ENCODE measurements at places on chromosomes 2 and 18. TPM values are rescaled to one million over a fixed set of nuclear protein-coding genes. Genes with fewer than 3 reads are reported as not detected.

DNA sequence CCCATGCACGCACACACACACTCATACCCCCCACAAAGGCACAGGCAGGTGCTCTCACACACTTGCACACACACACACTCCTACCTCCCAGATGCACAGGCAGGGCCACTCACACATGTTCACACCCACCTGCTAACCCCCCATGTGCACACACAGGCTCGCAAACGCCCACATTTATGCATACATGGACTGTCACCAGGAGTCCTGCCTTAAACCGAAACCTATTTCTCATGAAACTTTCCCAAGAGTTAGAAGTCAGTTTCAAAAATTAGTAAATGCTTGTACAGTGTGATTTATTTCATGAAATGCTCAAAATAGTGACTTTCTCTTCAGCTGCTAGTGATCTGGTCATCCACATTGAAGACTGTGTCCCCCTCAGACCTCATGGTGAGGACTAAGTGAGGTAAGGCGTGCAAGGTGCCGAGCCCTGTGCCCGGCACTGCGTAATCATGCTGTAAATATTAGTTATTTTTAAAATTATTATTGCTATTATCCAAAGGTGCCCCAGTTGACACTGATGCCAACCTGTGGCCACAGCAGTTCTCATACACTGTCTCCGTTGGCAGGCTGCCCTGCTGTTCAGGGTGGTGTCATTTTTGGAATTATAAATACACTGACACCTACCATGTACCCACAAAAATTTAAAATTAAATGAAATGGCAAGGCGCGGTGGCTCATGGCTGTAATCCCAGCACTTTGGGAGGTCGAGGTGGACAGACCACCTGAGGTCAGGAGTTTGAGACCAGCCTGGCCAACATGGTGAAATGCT, 12.4 kb downstream of the CNNM4 start:
- no peak for DNase-seq

GRCh38 chr2:144277622-144278354, 242.1 kb downstream of the ZEB2 start:
- no peak for DNase-seq

DNA sequence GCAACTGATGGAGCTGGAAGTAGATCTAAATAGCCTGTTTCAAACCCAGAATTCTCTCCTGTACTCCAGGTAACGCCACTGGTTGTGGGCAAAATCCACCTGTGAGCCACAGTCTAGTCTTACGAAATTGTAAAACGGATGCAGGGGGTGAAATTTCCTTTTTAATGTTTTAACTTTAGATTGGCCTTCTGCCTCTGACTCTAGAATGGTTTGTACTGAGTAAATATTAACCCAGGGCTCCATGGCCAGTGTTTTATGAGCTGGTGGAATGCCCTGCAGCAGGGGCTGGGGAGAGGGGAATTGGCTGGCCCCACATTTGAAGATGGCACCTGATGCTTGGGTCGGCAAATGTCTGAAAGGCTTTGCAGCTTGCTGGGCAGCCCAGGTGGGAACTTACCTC, 156.6 kb downstream of the MYCN start:
- DNase-seq, result no peak

- DNase-seq, result no peak
These were observed 90.3 kb upstream of the CAPN13 start for GRCh38 chr2:30897539-30897938.

DNA sequence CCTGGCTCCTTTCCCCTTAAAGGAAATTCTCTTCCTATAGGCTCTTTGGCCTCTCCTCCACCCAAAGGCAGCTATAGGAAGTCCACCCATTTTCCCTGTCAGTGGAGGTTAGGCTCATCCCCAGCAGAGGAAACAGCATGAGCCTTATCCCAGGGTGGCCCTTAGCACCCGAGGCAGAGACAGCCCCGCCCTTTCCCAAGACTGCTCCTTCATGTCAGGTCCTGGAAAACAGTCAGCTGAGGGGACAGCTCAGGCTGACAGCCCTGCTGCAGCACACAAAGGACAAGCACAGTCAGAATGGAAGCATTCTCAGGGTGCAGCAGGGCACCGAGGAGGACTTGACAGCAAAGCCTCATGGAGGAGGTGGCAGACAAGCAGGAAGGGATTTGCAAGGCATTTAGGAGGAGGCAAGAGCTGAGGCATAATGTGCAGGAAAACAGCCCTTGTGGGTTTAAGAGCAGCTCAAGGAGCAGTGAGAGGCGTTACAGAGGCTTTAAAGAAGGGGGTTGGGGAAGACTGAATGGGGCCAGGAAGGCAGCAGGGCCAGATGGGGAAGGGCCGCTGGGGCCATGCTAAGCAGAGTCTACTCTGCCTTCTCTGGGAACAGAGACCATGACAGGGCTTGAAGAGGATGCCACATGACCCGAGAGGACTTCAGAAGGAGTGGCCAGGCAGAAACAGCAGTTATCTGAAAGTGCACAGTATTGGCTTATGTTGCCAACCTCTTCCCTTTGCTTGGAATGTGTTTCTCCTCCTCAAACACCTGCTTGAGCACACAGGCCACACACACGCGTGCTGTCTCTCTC, 216.6 kb downstream of the SH3BP4 start:
- DNase-seq, result no peak

- DNase-seq, result no peak
These were observed 448.1 kb upstream of the VRK2 start for GRCh38 chr2:57598551-57598950.

Gene UGT1A6
- not detected for total RNA-seq

DNA sequence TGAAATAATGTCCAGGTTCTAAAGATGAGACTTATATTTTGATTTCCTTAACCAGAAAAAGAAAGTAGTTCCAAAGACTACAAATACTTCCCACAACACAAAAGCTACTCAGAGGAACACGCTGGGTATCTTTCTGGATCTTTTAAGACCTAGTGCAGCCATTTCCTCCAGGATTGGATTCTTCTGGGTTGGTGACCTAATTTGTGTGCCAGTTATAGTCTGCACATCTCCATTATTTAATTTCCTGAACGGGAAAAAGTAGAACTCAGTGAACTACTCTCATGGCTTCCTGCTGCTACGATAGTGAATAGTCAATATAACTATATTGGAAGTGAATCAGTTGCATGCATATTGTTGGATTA, 1.5 kb downstream of the TMEM87B start:
- no peak for DNase-seq

Gene STAT4
- total RNA-seq, result 0.76 TPM

Gene PJVK
- total RNA-seq, result 0.70 TPM

- no peak for DNase-seq
These were observed 221.7 kb upstream of the SH3BP4 start for GRCh38 chr2:234730066-234730640.

- DNase-seq, result no peak
These were observed 42.4 kb downstream of the CYP27C1 start for GRCh38 chr2:127177617-127178263.

GRCh38 chr18:6024745-6025248, 129.5 kb upstream of the TMEM200C start:
- no peak for DNase-seq

- no peak for DNase-seq
These were observed 28.2 kb downstream of the TSPYL6 start for GRCh38 chr2:54227798-54228197.

- DNase-seq, result no peak
These were observed 141.6 kb upstream of the MSH6 start for GRCh38 chr2:47641366-47641765.

Gene SPATA3
- total RNA-seq, result not detected

Gene FBLN7
- total RNA-seq, result 0.54 TPM

DNA sequence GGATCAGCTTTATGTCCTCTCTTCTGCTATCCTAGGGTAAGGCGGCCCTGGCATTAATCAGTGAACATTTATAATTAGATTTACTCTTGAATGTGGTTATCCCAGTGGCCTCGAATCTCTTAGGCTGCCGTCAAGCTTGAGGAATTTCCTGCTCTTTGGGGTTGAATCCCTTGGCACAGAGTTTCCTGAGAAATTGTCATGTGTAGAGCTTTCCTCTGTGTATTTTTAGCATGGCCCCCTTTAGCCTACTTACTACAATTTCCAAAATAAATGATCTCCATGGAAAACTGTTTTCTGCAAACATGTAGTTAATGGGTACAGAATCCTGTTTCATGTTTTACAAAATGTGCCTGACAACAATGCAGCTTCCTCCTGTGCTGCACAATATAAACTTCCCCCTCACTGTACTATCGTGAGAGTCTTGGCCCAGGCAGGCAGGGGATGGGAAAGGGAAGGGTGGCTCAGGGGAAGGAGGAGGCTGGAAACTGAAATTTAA, 18.1 kb downstream of the NCAPH start:
- DNase-seq, result no peak

DNA sequence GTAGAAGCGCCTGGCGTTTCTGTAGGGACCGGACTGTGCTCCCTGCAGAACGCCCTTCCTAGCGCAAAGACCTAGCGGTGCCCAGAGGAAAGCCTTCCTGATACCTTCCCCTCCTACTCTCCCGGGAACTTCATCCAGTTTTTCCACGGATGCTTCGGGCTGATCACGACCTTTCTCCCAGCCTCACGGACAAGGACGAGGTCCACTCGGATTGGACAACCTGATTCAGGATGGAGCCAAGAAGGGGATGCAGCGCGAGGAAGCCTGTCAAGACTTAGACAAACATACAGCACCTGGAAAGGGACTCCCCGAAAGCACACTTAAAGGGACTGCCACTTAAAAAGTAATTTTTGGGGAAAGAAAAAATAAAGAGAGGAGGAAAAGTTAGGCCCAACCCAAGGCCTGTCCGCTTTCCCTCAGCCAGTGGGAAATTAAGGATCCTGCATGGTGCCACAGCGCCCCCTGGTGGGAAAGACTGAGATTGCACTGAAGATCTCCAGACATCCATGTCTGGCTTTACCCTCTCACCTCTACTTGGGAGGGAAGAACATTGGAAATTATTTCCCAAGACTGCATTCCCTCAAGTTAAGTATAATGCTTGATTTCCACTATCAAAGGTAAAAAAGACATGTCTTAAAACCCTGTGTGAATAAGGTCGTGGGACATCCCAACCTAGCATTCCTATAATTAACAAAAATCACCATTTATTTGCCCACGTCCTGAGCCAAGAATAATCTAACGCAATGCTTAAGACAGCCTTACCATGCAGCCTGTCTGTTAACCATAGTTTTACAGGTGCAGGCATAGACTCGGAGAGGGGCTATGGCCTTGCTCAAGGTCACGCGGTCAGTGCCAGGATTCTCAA, 13.4 kb upstream of the COPS8 start:
- DNase-seq, result peak; percentile 86

- DNase-seq, result no peak
These were observed 343.1 kb upstream of the LYPD1 start for GRCh38 chr2:133012847-133013734.

Gene IL36B
- not detected for total RNA-seq

- DNase-seq, result no peak
These were observed 271.5 kb upstream of the SIX2 start for GRCh38 chr2:45280794-45281193.

DNA sequence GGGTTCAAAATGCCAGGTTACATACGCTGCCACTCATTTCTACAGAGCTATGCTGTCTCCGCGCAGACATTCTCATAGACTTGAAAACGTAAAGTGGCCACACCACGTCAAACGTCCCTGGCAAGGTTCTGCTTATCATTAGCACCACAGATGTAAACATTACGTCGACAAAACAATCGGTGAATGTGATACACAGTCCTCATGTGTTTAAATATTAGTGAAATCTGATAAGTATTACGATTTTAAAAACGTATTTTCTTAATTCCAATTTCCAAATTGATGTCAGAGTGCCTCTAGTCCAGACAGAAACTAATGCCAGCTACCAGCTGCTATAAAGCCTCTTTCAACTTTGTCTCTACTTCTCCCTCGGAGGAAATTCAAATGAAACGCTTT, 1.2 kb downstream of the STK17B start:
- DNase-seq, result peak; percentile 71

DNA sequence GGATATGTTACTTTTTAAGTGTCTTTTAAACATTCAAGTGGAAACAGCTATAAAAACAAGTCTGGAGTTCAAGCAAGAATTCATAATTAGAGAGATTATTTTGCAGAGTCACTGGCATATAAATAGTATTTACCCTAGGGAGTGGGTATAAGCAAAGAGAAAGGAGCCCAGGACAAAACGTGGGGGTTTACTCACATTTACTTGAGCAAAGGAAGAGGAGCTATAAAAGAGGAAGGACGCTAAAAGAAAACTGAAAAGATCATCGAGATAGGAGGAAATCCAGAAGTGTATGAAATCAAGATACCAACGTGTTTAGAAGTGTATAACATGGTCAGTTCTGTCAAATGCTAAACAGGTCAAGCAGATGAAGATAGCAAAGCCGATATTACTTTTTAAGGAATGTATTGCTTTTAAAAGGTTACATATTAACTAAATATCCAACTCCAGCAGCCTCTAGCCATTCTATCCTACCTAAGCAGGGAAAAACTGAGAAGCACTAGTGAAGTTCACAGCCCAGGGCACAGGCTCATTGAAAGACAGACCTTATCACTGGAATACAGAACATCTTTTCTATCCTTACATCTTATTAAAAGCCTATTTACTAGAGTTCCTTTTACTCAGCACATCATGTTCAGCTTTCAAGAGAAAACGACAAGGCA, 8.6 kb downstream of the KANSL1L start:
- no peak for DNase-seq

GRCh38 chr2:232416521-232417470, 10.2 kb downstream of the ALPG start:
- peak; percentile 48 for DNase-seq

- DNase-seq, result no peak
These were observed 38.1 kb downstream of the FER1L5 start for GRCh38 chr2:96680561-96681141.

Gene OSR1
- 6.3 TPM for total RNA-seq

Gene MATN3
- 0.19 TPM for total RNA-seq

DNA sequence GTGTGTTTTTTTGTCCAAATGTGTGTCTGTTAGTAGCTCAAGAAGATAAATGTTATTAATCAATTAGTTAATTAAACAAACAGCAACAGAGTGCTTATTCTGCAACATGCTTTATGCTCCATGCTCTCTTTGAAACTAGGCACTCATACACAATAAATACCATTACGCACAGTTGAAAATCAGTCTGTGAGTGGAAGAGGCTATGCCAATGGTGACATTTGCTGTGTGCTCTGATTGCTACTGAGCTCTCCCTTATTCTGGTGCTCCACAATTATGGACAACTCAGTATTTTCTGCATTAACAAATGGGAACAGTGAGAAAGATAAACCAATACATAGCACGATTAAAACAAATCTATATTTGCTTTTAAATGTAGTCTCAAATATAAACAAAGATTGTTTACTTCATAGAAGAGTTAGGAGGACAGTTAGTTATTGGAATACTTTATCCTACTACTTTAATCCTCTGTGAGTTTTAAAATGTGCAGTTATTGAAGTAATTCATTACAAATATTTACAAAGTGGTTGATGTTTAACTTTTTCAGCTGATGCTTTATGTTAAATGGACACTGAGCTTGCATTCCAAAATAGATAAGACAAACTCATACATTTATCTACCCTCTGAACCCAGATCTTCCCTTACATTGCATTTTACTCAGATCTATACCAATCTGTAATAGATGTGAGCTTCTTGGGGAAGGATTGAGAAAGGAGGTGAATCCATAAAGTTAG, 55.3 kb downstream of the NXPH2 start:
- DNase-seq, result no peak
